ENCODE measurements at places on chromosomes 7 and 10. TPM values are rescaled to one million over a fixed set of nuclear protein-coding genes. Genes with fewer than 3 reads are reported as not detected.

DNA sequence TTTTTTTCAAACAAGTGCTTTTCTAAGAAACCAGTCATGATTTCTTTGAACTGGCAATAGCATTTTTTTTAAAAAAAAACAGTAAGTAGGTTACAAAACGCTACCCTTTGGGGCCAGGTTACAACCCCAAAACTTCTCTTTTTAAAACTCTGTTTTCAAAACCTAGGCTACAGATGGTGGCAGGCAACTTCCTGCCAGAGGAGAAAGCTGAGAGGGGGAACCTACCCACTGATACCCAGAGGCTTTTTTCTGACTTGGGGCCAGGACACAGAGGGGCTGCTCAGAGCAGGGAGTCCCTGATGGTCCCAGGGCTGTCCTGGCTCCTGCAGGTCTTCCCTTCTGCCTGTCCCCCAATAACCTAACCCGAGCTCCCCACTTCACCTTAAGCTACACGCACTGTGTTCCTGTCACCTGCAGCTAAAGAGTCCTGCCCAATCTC is 6.9 kb downstream of the STN1 start:
- no peaks in the 10 kb centered on the region for H3K27me3 ChIP-seq
- peaks cover 10% of the 10 kb centered on the region for H3K36me3 ChIP-seq
- no peak overlapping the region for H3K27ac ChIP-seq
- H3K4me1 ChIP-seq, result peaks cover 9% of the 10 kb centered on the region

GRCh38 chr7:108327353-108327752 is 128.9 kb downstream of the NRCAM start:
- H3K4me3 ChIP-seq, result no peak overlapping the region
- DNase-seq, result no peak
- no peaks in the 10 kb centered on the region for H3K27me3 ChIP-seq
- no peaks in the 10 kb centered on the region for H3K4me1 ChIP-seq
- H3K36me3 ChIP-seq, result no peaks in the 10 kb centered on the region

DNA sequence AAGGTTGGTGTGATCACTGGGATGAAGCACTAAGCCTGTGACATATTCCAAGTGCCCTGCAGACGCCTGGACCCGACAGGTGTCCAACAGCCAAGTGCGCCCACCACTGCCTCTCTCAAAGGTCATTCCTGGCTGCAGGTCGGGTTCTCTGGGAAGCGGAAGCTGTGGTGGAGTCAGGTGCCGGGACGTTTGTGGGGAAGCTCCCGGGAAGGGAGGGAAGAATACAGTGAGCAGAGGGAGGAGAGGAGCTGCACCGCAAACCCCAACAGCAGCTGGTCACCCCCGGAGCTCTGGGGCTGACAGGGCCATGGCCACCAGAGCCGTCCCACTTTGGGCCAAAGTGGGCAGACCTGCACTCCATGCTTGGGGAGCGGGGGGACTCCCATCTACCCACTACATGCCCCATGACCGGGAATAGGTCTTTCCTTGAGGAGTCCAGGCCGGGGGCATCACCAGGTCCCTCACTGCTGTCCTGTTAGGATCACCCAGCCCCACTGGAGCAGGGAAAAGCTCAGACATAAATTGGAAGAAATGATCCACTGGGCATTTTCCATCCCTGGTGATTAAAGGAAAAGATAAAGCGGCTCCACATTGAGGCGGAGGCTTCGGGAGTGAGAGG is 84.5 kb upstream of the PPP2R2D start:
- H3K36me3 ChIP-seq, result no peaks in the 10 kb centered on the region
- peaks cover 8% of the 10 kb centered on the region for H3K27me3 ChIP-seq
- no peak overlapping the region for H3K27ac ChIP-seq
- no peak overlapping the region for H3K4me3 ChIP-seq
- peaks cover 7% of the 10 kb centered on the region for H3K4me1 ChIP-seq

GRCh38 chr7:137670222-137671064 is 176.3 kb downstream of the DGKI start:
- H3K27me3 ChIP-seq, result no peaks in the 10 kb centered on the region
- H3K4me3 ChIP-seq, result no peak overlapping the region
- no peaks in the 10 kb centered on the region for H3K36me3 ChIP-seq
- no peaks in the 10 kb centered on the region for H3K4me1 ChIP-seq
- H3K27ac ChIP-seq, result no peak overlapping the region

GRCh38 chr10:64690194-64690593 is 1169.0 kb downstream of the REEP3 start:
- no peak for DNase-seq
- H3K27ac ChIP-seq, result no peak overlapping the region
- no peak overlapping the region for H3K4me3 ChIP-seq
- no peaks in the 10 kb centered on the region for H3K27me3 ChIP-seq

Gene MYL10
- total RNA-seq, result not detected

Gene CALML5
- not detected for total RNA-seq
